GM23248 (cell line): ENCODE measurements at places on chromosomes 12 and 14.

- DNase-seq: no peak
Observed at GRCh38 chr14:81936902-81937301, 403.2 kb upstream of the SEL1L start.

DNA sequence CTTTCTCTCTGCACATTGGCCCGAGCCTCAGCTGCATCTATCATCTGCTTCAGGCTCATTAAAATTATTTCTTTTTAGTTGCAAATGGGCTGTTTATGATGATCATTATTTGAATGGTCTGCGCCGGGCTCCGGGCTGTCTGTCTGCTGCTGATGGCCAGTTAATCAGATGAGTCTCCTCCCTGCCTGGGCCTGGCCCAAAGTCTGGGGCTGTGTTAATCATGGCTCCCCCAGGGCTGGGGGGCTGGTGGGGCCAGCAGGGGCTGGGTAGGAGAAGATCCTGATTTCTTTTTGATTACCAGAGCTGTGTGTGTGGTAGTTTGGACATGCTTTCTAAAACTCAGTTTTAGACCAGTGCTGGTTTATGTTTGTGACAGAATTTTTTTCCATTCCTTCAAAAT is 159.1 kb downstream of the PHETA1 start:
- DNase-seq: no peak

- peak; percentile 24 for DNase-seq
Observed at GRCh38 chr14:67942080-67942710, 122.6 kb downstream of the RAD51B start.

- peak; percentile 76 for DNase-seq
Observed at GRCh38 chr14:89417465-89418225, 612 bp upstream of the FOXN3 start.

DNA sequence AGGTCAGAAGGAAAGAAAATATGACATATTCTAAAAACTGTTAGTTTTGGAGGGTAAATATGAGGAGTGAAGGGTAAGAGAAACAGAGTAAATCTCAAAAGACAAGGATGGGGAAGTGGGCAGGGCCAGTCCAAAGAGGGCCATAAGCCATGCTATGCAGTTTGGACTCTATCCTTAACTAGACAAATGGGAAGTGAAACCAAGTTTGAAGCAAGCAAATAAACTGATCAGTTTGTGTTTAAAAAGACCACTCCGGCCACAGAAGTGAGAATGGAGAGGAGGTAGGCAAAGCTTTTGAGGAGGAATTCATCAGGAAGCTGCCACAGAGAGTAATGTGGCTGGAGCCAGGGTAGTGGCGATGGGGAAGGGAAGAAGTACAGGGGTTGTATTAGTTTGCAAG is 37.5 kb upstream of the DAAM1 start:
- DNase-seq: no peak

GRCh38 chr12:124179936-124180607 is 114.8 kb upstream of the RFLNA start:
- DNase-seq: no peak

GRCh38 chr12:55789171-55789570 is 28.4 kb downstream of the SARNP start:
- no peak for DNase-seq

- no peak for DNase-seq
Observed at GRCh38 chr14:68427550-68427890, 365.3 kb downstream of the ZFP36L1 start.
